ENCODE measurements at places on chromosomes 3 and 15.

DNA sequence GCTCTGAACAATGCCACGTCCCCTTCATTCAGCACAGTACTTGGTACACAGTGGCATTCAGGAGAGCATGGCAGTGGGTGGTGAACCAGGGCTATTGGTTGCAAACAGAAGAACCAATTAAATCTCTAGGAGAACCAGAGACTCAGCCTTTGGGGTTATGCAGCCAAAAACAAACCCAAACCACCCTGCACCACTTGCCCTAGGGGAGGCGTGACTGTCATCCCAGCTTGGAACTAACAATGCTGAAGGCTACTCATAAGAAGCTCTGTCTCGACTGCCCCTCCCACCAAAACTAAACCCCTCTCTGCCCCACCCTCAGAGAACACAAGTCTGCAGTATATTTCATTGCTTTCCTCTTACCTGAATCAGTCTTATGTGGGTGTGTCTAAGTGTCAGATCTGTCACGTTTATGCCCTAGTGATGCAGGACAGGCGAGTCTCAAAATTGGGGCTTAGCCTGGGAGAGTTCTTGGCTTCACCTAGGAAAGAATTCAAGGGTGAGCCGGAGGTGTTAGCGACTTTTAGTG lies 15.2 kb upstream of the KLHL40 start:
- DNase-seq, result no peak

GRCh38 chr3:148500881-148501280 lies 196.8 kb upstream of the AGTR1 start:
- DNase-seq, result no peak

DNA sequence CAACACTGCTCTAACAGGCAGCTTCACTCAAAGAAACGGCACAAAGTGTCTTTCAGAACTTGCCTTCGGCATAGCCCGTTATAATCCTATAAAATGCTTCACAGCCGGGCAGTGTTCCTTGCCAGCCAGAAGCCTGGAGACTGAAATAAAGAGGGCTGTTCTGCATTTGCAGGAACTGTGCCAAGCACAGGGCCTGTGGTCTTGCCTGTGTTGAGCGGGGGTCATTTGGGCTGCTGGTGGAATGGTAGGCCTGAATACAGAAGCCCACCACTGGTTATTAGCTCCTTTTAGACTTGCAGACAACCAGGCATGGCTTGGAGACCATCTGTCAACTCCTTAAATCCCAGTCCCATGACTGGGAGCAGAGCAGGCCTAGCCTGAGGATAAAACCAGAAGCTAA lies 4.7 kb upstream of the ARHGEF3 start:
- DNase-seq, result no peak

GRCh38 chr15:51382787-51383186 lies 41.3 kb downstream of the GLDN start:
- no peak for DNase-seq

DNA sequence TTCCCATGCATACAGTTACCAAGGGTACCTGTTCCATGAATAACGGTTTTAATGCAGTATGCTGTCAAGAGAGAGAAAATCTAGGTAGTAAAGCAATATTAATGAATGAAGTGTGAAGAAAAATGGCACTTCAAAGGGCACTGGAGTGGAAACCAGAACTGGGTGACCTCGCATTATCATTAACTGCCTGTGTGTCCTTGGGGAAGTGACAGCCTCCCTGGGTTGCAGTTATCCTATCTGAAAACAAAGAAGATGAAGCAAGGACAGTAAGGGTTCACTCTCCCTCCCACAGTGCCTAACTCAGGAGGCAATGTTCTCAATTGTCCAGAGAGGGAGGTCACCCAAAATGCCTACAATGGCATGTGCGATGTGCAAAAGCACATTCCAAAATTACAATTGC lies 15.1 kb downstream of the MTHFS start:
- no peak for DNase-seq

DNA sequence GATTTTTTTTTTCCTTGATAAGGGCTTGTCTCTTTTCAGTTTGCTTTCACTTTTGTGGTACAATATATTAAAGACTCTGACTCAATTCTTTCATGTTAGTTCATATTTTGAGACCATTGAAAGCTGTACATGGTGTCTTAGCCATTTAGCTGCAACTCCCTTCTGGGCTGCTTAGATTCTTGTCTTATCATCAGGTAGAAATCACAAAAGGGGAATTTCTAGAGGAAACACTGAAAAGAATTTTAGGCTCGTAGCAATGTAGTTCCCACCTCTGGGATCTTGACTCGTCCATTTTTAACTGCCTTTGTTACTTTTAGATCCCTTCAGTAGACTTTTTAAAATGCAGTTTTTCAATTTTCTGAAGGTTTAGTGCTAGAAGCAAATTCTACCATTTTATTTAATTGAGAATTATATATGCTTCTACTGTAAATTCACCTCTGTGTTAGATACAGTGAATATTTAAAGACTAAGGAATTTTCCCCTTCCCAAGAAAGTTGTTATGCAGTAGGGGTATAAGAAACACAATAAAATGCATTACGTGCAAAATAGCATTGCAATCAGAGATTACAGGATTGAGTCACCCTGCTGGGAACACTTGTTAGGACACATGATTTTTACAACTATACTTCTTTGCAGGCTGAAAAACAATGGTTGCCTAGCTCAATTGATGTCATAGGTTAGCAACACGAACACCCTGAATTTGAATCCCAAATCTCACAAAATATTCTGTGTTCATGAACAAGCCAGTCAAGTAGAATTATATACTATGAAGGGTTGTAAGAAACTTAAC lies 772.7 kb downstream of the PDCD6IP start:
- DNase-seq, result no peak

GRCh38 chr3:50150863-50151686 lies 4.0 kb upstream of the SEMA3F start:
- no peak for DNase-seq

GRCh38 chr3:153209596-153209995 lies 47.6 kb downstream of the RAP2B start:
- no peak for DNase-seq

DNA sequence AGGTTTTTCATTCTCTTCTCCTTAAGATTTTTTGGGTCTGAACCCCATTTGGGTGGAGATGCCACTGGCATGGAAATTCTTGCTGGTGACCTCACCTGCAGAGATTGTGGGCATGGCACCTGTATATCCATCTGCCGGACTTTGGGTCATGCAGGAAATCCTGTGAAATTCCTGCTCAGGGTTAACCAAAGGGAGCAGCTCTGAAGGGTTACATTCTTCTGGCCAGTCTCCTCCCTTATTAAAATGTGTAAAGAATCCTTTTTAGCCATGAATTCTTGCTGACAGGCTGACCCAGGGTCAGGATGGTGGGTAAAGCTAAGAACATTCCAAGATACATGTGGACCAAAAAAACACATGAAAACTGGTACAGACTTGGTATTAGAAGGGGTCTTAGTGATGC lies 27.4 kb downstream of the ARHGEF26 start:
- no peak for DNase-seq

GRCh38 chr3:107416138-107416537 lies 38.9 kb downstream of the CCDC54 start:
- no peak for DNase-seq

GRCh38 chr15:75307778-75308390 lies 25.2 kb downstream of the GOLGA6D start:
- DNase-seq, result no peak

DNA sequence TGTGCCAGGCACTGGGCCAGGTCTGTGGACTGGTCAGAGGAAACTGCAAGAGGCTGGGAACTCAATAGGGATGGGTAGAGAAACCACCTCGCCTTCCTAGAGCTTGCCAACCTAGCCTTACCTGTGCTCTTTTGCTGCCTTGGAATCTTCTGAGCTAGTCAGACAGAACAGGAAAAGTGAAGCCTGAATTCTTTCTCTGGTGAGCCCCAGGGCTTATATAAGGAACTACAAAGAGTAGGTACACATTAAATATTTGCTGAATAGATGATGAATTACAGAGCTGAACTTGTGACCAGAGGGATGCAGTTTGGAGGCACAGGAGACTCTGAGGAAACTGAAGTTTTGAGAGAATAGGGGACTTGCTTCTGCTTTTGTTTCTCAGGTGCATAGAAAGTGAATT lies 15.6 kb upstream of the FBXW12 start:
- DNase-seq, result no peak

DNA sequence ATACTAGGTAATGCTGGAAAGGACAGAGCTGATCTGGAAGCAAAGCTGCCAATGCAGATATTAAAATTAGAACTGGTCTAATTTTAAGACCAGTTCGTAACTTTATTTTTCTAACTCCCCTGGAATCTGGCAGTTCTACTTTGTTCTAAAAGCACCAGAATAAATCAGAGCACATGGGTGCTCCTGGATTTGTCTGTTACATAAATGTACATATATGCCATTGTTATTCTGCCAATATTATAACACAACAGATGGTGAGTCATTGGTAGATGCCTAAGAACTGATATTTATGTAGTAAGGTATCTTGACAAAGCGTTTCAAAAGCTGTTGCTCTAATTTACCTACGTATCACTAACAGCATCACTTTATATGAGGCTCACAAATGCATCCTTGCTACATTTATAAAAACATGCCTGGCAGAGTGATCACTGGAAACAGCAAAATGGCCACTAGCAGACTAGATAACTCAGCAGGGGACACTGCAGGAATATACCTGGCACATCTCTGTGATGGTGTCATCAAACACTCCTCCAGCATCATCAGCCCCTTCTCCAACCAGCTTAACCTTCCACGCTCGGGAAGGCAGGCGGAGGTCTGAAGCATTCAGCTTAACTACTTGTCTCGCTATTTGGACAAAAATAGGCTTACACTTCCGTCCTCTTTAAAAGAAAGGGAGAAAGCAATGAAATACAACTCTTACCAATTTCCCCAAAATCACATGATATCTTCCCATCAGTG lies 26.2 kb downstream of the FBXL22 start:
- DNase-seq, result no peak

- DNase-seq, result no peak
Measured at GRCh38 chr3:151998744-151999143, 125.3 kb downstream of the SUCNR1 start.

- no peak for DNase-seq
Measured at GRCh38 chr3:105730801-105731354, 137.9 kb downstream of the CBLB start.

DNA sequence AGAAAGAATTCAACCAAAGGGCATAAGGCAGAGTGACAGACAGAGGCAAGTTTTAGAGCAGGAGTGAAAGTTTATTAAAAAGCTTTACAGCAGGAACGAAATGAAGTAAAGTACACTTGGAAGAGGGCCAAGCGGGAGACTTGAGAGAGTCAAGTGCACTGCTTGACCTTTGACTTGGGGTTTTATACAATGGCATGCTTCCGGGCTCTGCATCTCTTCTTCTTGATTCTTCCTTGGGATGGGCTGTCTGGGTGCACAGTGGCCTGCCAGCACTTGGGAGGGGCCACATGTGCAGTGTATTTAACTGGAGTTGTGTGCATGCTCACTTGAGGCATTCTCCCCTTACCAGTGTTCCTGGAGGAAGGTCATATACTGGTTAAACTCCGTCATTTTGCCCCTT lies 30.4 kb upstream of the KLHL25 start:
- DNase-seq, result no peak

GRCh38 chr15:41799488-41799805 lies 25.2 kb downstream of the MAPKBP1 start:
- DNase-seq, result no peak

DNA sequence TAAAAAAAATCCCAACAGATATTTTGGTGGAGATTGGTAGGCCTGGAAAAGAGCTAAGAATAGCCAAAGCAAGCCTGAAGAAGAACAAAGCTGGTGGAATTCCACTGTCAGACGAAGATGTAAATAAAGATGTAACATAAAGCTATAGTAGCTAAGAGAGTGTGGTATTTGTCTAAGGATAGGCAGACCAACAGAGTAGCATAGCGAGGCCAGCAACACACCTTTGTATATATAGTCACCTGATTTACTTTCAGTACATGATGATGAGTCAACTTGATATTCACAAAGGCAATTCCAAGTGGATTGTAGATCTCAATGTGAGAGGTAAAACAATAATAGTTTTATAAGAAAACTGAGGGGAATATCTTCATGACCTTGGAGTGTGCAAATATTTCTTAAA lies 53.6 kb upstream of the SYN2 start:
- no peak for DNase-seq

GRCh38 chr3:196219194-196219969 lies 3.0 kb downstream of the SLC51A start:
- peak; percentile 15 for DNase-seq

DNA sequence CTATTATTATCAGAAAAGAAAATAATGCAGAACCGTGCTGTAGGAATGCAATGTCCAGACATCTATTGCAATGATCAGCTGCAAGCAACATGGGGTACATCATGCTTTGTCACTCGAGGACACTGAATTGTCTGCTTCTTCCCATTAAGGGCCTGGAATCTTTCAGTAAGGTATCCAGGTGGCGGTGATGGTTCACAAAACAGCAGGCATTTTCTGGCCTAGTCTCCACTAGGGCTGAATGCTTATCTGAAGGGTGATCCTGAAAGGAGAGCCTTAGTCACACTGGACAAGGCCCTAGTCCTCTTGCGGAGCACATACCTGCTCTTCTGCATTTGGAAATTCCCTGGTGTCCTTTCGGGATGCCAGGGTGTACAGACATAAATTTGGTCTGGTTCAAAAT lies 21.2 kb downstream of the ITPR1 start:
- DNase-seq, result no peak

DNA sequence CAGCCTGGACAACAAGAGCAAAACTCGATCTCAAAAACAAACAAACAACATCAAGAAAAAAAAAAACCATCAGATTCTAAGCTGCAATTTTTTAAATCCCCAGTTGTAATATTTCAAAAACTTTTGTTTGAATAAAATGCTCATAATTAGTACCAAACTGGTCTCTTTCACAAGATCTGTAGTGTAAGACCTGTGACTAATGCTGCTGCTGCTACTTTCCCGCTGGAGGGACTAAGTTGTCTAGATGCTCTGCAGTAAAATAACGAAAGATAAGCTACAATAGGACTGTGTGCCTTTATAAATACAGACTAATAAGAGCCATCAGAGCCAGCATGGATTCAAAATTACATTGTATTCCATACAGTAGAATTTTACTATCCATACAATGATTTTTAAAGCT lies 45.4 kb downstream of the TM4SF4 start:
- DNase-seq, result no peak

DNA sequence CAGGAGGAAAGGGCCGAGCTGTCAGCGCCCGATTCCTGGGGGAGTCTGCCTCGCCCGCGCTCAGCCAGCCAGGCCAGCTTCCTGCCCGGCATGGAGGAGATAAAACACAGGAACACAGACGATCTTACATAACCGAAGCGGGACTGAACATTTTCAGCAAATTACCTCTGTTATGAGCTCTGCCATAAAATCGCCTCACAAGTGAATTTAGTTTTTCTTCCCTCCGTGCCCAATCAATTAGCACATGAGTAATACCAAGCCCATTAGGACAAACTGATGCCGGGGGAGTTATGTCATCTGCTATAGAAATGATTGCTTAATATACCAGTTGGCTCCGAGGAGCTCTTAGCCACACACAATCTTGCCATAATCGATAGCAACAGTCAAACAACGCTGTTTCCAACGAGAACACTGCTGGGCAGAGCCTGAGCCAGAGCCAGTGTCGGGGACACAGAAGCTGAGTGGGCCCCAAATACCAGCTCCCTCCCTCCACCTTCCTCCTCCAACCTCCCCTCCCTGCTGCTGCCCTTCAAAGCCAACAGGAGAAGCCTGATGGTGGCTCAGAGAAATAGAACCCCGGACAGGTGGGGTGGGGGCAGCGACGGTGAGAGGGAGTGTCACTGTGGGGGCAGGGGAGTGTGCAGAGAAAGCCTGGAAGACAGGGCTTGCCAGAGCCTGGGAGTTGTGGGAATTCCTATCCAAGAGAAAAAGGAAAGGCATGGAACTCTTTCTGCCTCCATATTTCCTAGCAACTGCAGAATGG lies 279.4 kb upstream of the TLE3 start:
- DNase-seq, result no peak

- no peak for DNase-seq
Measured at GRCh38 chr3:50139718-50140423, 15.3 kb upstream of the SEMA3F start.

GRCh38 chr3:157166561-157166960 lies 6.6 kb upstream of the CCNL1 start:
- DNase-seq, result no peak

Data from activated CD8-positive, alpha-beta memory T cell treated with anti-CD3 and anti-CD28 coated beads for 4 hours (primary cell).